ENCODE measurements at places on chromosomes 2 and 18.

GRCh38 chr2:46816151-46816845, 99.3 kb downstream of the MCFD2 start:
- no peak for DNase-seq

DNA sequence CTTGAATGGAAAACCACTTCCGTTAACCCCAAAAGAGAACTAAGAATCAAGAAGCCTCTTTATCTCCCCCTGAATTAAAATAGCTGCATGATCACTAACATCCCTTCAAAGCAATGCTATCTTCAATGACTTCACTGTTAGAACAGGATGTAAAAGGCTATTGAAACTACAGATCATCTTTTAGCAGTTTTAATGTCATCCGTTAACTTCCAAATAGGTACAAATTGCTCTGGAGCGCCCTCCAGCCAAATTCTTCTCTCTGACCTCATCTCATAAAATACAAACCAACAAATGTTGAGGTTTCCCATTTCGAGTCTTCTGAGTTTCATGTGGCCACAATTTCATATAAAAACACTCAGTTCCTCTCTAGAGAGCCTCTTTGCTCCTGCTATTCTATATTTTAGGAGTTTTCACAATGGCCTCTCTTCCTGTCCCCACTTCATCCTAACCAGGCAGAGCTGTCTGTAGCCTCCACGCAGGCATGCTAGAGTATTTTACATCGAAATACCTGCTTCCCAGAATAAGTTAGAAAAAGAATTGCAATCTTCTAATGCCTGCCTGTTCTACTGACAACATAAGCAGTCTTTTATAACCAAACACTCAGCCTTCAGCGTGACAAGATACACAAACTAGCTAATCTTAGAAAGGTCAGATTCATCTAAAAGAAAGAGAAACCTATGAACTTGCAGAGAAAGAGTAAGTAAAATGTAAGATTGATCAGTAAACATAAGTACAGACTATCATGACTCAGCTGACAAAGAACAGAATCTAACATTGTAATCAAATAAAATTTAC, 37.9 kb downstream of the B4GALT6 start:
- no peak for DNase-seq

DNA sequence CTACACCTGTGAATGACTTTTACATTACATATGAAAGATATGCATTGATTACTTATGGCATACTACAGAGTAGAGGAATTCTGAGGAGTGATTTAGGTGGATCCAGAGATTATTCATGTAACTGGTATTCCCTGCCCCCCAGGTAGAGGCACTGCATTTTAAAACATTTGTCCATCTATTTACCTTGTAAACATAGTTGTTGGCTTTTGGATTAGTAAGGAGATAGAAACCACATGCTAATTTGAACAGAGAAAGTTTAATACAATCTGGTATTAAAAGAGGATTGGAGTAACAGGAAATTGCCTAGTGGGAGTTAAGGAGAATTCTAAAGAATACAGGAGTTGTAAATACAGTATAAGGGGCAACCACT, 15.9 kb downstream of the GALNT3 start:
- DNase-seq: no peak

DNA sequence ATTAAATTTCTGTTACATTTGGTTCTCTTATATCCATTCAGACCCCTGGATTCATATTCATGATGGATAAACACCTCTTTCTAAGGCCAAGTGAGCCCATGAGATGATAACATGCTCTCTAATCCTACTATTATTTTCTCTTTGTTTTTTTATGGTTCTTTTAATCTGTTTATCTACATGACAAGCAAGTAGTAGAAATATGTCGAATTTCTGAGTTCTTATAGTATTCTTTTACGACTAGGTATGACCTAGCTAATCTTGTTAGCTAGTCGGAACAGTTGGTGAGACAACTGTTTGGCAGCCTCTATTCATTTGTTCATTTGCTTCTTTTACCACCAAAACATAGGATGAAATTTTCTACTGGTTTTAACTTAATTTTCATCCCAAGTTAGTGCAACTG, 98.1 kb upstream of the SCG2 start:
- no peak for DNase-seq

- DNase-seq: no peak
Observed at GRCh38 chr2:233060980-233061590, 943 bp downstream of the INPP5D start.

- no peak for DNase-seq
Observed at GRCh38 chr2:42742740-42743658, 20.9 kb downstream of the OXER1 start.

- DNase-seq: no peak
Observed at GRCh38 chr18:62033756-62034155, 140.9 kb upstream of the RNF152 start.

- peak; percentile 54 for DNase-seq
Observed at GRCh38 chr2:233053928-233054784, 6.0 kb upstream of the INPP5D start.

DNA sequence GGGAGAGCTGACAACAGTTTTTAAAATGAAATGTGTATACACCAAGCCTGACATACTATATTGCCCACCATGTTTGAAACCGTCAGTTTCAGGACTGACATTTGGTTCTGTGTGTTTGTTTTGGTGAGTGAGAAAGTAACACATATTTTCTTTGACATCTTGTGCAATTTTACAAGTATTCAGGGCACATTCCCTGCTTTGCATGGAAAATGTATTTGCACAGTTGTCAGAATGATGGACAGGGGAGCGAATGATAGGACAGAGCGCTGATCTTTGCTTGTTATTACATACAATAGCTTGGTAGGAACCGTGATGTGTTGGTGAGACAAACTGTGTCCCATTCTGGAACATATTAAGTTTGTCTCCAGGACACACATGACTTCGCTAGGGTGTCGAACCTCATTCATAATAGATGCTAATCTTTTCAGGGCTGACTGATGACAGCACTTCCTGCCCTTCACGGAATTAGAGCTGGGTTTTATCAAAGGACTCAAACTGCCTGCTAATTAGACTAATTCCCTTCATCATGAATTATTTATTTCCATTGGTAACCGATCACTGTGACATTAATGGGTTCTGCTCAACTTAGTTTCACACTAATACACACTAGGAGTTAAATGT, 158.5 kb downstream of the CDCA7 start:
- DNase-seq: no peak

- DNase-seq: no peak
Observed at GRCh38 chr2:104118889-104119288, 735.0 kb upstream of the POU3F3 start.

DNA sequence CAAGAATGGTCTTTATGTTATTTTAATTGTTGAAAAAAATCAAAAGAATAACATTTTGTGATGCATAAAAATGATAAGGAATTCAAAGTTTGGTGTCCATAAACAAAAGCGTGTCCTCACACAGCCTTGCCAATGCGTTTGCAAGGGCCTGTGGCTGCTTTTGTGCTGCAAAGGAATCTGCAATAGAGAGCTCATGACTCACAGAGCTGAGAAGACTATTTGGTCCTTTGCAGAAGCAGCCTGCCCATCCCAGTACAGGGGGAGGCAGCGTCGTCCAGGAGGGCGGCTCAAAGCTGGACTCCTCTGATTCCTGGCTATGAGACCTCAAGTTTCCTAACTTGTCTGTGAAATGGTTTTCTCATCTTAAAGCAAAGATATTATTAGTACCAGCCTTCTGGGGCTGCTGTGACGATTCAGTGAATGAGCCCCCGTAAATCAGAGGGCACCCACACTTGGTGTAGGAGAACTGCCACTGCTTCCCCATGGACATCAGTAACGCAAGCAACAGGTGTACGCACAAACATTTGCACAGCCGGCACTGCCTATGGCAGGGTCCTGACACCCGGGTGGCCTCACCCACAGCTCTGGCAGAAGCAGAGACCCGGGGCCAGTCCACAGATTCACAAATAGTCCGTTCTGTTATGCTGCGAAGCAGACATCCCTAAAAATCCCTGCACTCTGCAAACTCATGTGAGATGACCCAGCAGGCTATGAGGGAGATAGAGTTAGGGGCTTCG, 70.6 kb upstream of the ASAP2 start:
- DNase-seq: no peak

DNA sequence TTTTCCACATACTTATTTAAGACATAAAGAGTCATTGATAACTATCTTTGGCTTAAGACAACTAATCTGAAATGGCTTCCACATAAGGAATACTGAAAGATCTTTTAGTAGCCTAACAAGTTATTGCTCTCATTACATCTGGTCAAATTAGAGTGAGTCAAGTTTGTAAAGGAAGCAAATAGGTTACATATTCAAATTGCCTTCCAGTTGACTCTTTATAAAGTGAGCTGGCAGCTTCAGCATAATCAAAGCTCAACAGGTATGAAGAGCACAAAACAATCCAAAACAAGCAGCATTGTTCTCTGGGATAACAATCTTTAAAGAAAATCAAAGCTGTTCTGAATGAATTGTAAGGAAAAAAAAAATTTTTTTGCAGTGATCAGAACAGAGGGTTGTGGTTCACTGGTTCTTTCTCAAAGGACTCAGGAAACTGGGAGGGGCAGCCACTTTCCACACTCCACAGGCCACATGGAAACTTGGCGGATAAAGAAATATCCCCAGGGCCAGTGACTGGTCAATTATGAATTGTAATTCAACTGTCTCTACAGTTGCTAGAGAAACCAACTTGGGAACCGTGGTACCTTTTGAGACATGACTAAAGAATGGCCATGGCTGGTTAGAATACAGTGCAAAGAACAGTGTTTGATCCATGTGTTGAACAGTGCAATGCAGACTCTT, 369.3 kb upstream of the KCNH7 start:
- DNase-seq: no peak

DNA sequence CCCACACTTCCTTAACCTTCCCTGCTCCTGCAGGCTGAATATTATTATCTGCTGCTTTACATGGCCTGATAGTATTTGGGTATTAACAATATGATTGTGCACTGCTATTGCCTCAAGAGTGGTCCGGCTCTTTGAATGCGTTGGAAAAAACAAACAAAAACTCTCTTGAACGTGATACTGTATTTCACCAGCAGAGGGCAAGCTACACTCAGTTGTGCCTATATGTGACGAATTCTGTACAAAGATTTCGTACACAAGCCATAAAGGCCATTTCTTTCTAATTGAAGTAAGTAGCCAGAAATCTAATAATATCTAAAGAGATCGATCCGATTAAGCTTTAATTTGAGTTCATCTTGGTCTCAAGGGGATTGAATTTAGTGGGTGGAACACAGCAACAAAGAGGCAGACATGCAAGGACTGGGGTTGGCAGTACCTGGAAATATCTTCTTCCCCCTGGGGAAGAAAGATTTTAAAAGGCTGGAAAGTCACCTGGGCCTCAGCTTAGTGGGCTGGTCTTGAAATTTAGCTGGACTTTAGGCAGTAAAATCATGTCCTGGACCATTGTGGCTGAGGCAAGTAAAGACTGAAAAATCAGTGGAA, 49.3 kb upstream of the RAB6D start:
- peak; percentile 41 for DNase-seq

DNA sequence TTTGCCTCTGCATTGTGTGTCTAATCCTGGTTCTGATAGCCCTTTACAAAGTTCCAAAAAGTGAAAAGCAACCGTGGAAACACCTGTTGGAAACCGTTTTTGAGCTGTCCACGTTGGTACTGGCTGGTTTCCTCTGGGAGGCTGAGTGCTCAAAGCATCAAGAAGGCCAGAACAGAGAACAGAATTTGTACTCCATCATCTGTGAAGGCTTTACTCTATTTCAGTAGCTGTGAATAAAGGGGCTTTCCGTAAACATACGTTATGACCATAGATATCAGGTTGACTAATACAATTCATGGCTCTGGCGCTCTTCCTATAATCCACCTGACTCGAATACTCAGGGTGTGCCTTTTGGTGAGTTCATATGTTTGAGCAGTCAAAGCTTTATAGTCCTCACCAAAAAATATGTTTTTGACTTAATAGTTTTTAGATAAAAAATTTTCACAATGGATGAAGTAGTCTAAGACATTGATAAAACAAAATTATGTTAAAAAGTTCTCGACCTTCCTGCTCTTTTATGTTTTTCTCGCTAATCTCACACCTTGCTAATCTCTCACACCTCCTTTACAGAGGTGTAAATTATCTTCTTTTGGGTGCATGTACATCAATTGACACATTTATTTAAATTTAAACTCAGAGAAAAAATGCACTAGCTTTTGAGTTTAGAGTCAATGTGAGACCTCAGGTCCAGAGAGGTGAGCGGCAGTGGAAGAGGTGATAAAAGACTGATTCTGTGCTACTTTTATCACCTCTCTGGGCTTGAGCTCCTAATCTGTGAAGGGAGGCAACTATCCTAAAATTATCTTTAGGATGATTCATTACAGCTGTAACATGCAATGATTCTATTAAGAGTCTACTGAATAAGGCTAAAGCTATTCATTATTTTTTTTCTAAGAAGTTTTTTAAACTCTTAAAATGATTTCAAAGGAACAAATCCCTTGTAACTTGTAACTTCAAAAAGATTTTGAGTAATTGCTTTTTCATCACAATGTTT, 65.3 kb downstream of the CXCR4 start:
- no peak for DNase-seq

GRCh38 chr2:197803033-197803444, 1.4 kb upstream of the PLCL1 start:
- DNase-seq: peak; percentile 12

DNA sequence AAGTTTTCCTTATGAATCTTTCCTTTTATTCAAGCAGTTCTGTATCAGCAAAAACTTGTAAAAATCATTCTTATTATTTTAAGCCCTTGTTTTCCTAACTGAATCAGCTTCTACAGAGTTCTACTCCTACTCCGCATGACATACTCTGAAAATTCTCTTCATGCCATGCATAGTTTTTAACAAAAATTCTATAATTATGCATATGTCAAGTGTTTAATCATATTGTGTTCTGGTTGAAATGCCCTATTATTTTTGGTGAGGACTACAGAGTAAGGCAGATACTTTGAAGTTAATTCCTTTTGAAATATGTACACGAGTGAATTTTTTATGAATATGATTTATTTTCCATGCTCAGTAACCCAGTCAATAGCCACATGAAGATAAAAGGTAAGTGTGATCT, 28.8 kb downstream of the ANKRD30B start:
- no peak for DNase-seq

GRCh38 chr2:85925216-85925671, 36.5 kb upstream of the ST3GAL5 start:
- no peak for DNase-seq

Measured in NCI-H1105 (cell line).